Activated CD4-positive, CD25-positive, alpha-beta regulatory T cell treated with anti-CD3 and anti-CD28 coated beads, Interleukin-2, amount 50 U/mL, for 16 hours (primary cell): ENCODE measurements at places on chromosomes 12 and 14.

DNA sequence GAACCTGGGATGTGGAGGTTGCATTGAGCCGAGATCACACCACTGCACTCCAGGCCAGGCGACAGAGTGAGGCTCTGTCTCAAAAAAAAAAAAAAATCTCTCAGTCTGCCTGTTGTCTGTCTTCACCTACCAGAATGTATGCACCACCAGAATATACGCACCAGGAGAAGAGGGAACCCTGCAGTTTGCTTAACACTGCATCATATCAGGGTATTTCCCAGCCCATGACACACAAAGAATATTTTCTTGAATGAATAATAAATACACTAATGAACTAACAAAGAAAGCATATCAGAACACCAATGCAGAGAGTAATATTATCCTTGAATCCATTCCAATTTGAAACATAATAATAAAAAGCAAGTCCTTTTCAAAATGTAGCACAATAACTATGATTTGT lies 44.2 kb upstream of the FOXN3 start:
- no peak for DNase-seq

- no peak for DNase-seq
Observed at GRCh38 chr12:30514666-30515065, 181.0 kb downstream of the IPO8 start.

DNA sequence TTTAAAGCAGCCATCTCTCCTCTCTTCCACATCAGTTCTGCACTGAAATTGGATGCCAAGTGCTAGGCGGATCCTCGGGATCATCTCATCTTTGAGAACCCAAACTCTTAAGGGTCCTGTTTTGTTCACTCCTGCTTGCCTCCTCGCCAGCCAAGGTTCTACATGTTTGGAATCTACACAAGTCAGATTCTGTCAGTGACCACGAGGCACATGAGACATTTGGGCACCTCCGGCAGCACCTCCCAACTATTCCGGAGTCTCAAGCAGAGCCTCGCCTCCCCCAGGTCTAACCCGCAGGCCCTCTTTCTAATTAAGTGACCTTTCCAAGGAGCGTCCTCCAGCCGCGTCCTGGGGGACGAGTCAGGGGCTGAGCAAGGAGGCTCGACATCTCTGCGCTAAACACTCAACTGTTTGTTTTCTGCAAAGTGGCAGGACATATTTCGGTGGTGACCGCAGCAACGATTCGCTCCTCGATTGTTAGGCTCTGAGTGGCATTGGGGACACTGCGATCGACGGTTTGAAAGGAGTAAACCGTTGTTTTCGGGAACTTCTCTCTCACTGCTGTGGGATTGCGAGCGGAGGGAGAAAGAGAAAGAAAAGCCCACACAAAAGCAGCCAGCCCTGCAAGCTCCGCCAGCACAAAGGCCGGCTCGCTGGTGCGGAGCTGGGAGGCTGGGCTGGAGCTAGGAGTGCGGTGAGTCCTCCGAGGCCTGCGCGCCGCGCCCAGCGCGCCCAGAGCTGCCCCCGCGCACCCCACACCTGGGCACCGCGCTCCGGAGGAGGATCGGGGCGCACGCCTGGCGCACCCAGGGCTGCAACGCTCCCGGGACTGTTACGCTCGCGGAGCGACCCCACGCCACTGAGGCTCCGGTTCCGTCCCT lies 640 bp downstream of the ARMH4 start:
- no peak for DNase-seq

DNA sequence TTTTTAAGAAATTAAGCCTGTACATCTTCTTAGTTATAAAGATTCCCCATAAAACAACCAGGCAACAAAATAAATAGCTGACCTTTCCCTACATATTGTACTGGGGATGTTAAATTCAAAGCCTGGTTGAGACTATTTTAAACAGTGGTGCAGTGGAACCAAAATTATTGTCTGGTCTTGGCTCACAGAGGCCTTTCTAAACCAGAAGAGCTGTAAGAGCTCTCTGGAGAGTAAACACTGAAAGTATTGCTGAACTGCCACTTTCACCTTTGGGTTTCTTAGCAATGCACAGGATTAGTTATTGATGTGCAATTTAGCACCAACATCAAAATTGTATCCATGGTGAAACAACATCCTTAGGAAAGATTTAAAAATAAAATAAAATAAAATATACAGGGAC lies 20.6 kb downstream of the RACGAP1 start:
- no peak for DNase-seq

- DNase-seq, result no peak
Observed at GRCh38 chr12:47317175-47317915, 237.6 kb upstream of the AMIGO2 start.

DNA sequence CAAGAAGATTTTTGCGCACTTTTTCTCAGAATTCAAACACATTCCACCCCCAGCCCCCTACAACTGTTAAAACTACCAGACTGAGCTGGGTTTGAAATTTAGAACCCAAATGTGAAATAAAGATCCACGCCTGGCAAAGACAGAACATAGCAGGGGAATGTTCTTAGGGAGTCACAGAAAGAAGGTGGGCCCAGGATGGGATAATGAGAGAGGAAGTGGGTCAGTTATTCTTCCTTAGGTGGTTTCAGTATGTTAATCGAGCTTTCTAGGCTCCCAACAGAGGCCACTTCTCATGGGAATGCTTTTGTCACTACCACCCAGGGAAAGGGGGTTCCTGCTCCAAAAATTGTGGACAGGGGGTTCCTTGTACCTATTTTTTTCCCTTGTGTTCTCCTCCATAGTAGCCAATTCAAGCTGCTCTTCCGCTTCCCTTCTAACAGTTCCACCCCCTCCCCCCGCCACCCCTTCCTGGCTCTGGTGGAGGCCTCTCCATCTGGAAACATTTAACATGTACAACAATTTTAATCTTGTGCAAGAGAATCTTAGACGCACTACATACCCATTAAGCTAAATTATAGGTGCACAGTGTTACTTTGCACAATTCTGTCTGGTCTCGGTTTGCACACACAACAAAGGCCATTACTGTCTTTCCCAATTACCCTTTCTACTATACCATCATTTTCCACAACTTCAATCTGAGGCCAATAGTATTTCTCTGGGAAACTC lies 218.1 kb downstream of the MON2 start:
- no peak for DNase-seq

DNA sequence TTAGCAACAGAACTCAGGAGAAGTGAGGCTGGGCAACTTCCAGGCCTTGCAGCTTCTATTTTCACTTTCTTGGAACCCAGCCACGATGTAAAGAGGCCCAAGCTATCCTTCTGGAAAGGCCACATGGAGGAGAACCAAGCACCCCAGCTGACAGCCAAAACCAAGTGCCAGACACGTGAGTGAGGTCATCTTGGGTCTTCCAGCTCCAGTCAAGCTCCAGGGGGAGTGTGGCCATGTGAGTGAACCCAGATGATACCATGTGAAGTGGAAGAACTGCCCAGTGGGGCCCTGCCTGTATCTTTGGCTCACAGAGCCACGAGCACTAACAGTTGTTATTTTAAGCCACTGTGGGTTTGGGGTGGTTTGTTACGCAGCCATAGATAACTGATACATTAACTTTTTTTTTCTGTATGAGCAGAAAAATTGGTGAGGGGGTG lies 126.8 kb upstream of the MAP1LC3B2 start:
- no peak for DNase-seq

DNA sequence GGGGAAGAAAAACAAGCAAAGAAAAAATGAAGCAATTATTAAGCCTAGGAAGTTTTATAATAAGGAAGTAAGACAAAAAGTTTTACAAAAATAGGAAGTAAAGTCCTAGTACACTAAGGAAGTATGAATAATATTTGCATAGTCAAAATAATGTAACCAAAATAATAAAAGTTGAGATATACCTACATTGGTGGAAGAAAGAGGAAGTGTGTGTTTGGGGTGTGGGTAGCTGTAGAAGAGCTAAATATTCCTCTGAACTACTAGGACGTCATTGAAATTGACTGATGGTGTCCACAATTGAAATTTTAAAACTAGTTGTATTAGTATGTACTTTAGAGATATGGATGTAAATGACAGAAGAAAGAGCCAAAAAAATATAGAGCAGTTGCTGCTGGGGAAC lies 228.4 kb upstream of the OTX2 start:
- no peak for DNase-seq

DNA sequence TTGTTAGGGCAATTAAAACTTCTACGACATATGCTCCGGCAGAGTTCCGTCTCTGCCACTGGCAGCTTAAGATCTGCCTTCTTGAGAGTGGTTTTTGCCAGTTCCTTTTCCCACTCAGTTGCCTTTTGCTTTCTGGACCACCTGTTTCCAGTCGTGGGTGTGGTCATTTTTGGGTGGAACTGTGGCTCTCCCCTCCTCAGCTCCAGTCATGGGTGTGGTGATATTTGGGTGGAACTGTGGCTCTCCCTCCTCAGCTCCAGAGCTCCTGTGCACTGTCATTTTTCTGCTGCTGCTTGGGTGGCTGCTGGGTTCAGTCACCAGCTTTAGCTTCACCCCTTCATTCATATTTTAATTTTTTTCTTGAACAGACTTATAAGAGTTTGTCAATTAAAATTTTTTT lies 25.3 kb downstream of the WDR20 start:
- no peak for DNase-seq

DNA sequence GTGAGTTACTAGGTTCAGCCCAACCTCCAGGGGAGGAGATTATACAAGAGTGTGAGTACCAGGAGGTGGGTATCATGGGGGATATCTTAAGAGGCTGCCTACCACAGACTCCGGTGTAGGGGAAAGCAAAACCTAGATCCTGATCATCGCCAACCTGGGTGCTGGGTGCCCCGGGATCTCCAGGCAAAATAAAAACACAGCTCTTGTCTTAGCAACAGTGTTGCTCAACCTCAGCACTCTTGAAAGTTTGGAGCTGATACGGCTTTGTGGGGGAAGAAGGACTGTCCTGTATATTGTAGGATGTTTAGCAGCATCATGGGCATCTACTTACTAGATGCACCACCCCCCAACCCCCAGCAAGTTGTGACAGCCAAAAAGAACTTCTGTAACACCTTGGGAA lies 74.5 kb downstream of the CCDC60 start:
- DNase-seq, result no peak

DNA sequence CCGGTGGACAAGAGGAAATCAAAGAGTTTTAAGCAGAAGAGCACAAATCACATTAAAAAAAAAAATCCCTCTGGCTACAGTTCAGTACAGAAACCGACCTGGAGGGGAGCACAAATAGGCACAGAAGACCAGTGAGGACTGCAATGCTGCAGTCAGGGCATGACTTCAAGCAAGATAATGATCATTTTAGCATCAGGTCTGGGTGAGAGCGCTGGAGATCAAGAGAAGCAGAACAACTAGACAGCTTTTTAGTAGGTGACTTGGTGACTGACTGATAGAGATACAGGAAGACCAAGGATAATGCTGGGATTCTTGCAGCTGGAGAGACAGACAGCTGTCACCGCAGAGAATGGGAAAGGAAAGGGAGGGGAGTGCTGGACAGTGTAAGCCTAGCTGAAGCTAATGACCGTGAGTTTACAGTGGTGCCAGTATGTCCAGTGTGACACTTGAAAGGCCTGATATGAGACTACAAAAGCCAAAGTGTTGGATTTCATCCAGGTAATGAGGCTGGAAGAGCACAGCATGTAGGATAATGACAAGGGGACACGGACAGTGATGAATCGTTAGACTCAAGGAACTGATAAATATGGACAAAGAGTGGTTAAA lies 5.6 kb downstream of the NFYB start:
- no peak for DNase-seq

DNA sequence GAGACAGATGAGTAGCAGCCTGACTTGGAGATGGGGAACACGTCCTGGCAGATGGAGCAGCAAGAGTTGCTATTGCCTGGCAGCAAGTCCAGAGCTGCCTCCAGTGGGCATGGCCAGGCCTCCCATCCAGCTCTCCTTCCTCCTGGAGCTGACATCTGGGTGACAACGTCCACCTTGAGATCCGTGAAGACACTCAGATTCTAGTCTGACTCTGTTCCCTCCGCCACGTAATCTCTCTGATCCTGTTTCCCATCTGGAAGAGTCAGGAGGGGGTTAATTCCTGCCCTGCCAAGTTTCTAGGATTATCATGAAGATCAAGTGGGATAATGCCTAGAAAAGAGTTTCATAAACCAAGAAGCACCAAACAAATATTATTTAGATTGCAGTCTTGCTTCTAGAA lies 65.3 kb upstream of the FAM181A start:
- DNase-seq, result no peak

DNA sequence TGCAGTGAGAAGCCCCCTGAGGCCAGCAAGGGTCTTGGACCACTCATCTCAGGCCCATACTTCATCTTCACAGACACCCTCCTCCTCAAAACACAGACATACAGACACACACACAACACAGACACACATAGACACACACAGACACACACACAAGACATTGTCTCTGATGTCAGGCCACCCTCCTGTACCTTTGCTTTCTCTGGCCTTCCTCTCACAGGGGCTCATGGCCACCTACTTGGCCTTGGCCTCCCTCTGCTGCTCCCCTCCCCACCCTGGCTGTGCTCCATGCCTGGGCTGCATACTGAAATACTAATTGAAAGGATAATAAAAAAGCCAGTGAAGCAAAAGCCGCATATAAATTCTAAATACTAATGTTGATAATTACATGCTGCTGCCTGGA lies 1.6 kb upstream of the SYNDIG1L start:
- no peak for DNase-seq

GRCh38 chr14:21104448-21105060 lies 3.7 kb downstream of the TMEM253 start:
- peak; percentile 39 for DNase-seq

DNA sequence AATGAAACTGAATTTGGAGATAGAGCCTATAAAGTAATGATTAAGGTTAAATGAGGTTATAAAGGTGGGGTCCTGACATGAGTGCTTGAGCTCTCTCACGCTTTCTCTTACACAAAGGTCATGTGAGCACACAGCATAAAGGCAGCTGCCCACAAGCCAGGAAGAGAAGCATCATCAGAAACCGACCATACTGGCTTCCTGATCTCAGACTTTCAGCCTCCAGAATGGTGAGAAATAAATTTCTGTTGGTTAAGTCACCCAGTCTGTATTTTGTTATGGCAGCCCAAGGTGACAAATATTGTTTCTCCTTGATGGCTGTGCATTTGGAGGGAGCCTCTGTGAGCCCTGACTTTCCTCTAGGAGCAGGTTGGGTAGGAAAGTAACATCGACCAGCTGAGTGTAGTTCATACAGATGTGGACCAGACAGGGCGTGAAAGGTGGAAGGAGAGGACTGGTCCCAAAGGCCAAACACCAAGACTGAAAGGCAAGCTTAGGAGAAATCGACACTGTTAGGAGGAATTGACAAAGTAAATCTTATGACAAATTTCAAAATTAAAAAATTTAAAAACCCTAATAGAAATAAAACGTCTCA lies 97.6 kb upstream of the SLC38A2 start:
- DNase-seq, result no peak

- DNase-seq, result no peak
Observed at GRCh38 chr14:92942136-92942535, 19.2 kb downstream of the CHGA start.
